ENCODE measurements at places on chromosomes 11 and 22.

- no peak for DNase-seq
These were observed 32.9 kb downstream of the IFT27 start for GRCh38 chr22:36743011-36743410.

DNA sequence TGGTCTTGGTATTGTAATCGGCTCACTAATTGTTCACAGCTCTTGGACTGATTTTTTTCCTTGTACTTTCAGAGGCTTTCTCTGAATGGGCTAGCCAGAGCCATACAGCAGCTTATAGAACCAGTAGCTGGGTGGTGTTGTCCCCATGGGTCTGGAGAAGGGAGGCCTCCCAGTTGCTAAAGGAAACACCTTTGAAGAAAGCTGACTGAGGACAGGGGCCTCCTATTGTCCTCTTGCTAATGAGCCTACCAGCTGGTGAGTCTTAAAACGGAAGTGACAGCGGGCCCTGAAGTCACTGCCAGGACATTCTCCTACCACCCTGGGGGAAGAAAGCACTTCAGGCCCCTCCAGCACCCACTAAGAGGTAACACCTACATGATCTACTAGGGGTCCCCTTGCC is 9.9 kb downstream of the FADS3 start:
- no peak for DNase-seq

GRCh38 chr11:130314184-130314749 is 450 bp downstream of the ZBTB44 start:
- DNase-seq: peak; percentile 87

- DNase-seq: no peak
These were observed 47.7 kb downstream of the EHF start for GRCh38 chr11:34668583-34669053.

GRCh38 chr22:21457023-21457787 is 10.0 kb upstream of the TMEM191C start:
- no peak for DNase-seq

- no peak for DNase-seq
These were observed 14.9 kb downstream of the LMO1 start for GRCh38 chr11:8248786-8249185.

DNA sequence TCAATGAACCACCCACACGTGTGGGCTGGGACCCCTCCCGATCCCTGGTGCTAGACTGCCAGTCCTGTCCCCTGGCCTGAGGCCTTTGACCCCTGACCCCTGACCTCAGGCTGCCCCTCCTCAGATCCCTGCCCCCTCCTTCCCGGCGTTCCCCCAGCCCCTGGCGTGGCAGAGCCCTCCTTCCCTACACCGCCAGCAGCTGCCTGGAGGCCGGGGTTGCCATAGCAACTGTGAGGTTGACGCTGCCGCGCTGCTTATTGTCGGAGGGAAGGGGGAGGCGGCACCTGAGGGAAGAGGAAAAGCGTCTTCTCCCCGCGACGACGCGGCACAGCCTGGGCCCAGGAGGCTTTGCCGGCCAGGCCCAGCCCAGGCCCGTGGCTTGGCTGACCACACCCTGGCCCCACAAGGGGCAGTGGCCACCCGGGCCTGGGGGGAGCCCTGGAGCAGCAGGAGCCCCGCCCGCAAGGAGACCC is 32.6 kb downstream of the SHANK3 start:
- no peak for DNase-seq
